ENCODE measurements at places on chromosomes 2 and 18. TPM values are rescaled to one million over a fixed set of nuclear protein-coding genes. Genes with fewer than 3 reads are reported as not detected.

The INHBB gene
- 10.8 TPM for total RNA-seq

The WNT6 gene
- total RNA-seq = 0.78 TPM

The KYNU gene
- 18.7 TPM for total RNA-seq

The TMEM237 gene
- 23.6 TPM for total RNA-seq

The UGT1A5 gene
- 21.3 TPM for total RNA-seq

The DCDC2C gene
- total RNA-seq = not detected

The PSMA8 gene
- not detected for total RNA-seq

The AKAIN1 gene
- not detected for total RNA-seq

The UGT1A10 gene
- total RNA-seq = 3.0 TPM

The IL36B gene
- not detected for total RNA-seq

The SLC9A4 gene
- 23.5 TPM for total RNA-seq
